ENCODE measurements at places on chromosomes 2 and 18.

- no peak for DNase-seq
Observed at GRCh38 chr2:176647325-176648165, 378.3 kb downstream of the MTX2 start.

- DNase-seq = no peak
Observed at GRCh38 chr2:65361623-65362022, 70.8 kb downstream of the SPRED2 start.

DNA sequence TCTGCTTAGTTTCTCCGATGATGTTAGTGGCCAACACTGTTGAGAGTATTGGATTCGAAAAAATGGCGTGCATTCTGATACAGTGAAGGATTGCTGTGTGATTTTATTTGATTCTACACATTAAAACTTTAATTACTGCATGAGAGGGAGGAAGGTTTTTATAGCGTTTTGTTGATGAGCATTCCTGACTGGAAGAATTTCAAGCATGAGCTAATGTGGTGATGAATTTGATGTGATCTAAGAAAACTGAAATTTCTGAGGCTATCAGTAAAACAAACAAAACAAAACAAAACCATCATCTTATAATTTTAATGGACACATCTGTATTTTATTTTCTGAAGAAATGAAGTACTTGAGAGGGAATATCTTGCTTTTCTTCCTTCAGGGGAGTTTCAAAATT is 59.6 kb downstream of the ITGB6 start:
- no peak for DNase-seq

DNA sequence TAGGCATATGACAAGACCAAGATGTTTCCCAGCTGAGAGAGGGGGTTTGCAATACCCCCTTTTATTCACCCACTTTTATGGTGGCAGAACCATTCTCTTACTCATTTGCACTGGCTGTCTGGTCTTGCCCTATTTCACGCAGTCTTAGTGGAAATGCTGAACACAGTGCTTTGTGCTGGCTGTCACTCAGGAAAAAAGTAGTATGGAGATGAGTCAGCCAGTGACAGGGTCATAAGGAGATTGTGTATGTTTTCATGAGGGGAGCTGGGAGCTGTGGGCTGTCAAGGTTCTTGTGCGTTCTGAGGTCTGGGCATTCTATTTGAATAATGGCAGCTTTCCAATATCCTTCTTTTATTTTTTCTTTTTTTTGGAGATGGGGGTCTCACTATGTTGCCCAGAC is 10.9 kb upstream of the CNRIP1 start:
- no peak for DNase-seq

DNA sequence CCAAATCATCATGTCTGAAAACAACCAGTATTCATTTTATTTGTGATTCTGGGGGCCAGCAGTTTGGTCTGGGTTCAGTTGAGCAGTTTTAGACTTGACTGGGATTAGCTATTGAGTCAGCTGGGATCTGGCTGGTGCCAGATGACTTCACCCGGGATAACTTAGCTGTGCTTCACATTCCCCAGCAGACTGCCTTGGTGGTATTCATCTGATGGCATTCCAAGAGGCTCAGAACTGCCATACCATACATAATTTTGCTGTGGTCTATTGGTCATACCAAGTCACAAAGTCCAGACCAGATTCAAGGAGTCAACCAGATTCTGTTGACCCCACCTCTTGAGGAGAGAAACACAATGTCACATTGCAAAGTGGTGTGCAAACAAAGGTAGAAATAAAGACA is 7.8 kb upstream of the FSHR start:
- DNase-seq = no peak

DNA sequence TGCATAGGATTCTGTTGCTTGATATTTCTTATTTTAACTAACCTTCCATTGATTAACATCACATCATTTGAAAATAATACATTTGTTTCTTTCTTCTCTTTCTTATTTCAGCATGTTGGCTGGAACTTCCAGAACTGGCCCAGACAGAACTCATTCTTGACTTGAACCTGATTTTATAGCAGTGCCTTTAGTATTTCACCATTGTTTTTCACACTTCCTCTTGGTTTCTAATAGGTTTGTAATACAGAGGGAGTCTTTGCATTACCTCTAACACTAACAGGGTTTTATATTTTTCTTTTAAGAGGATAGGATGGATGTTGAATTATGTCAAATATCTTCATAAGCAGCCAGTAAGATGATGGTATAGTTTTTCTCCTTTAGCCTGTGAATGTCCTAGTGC is 39.2 kb downstream of the SEMA4F start:
- DNase-seq = no peak

DNA sequence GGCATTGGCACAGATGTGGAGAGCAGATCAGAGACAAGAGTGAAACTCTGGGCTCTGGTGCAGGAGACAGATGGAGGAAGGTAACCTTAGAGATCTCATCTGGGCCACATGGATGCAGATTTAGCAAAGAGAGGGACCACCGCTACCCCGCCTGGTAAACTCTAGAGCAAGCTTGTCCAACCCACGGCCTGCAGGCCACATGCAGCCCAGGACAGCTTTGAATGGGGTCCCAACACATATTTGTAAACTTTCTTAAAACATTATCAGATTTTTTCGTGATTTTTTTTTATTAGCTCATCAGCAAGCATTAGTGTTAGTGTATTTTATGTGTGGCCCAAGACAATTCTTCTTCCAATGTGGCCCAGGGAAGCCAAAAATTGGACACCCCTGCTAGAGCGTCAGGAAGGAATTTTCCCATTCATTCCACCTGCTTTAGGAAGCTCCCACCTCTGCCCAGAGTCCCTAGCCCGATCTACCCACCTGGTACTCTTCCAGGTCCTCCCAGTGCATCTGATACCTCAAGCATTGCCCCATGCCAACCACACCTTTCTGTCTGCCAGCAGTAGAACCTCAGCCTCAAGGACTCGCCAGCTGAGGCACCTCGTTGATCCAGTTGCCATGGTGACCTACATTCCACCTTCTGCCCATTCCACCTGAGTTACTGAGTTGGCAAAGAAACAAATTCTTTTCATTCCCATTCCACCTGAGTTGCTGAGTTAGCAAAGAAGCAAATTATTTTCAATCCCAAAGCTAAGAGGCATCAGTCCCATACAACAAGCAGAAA is at the start of gene CIB4:
Gene CIB4 (minus strand): TSS at position 586 of the 784 bp plus-strand sequence. CDS start 52 bp downstream, at position 534.
- DNase-seq = no peak

- DNase-seq = no peak
Observed at GRCh38 chr18:59233017-59233410, 13.1 kb downstream of the GRP start.

DNA sequence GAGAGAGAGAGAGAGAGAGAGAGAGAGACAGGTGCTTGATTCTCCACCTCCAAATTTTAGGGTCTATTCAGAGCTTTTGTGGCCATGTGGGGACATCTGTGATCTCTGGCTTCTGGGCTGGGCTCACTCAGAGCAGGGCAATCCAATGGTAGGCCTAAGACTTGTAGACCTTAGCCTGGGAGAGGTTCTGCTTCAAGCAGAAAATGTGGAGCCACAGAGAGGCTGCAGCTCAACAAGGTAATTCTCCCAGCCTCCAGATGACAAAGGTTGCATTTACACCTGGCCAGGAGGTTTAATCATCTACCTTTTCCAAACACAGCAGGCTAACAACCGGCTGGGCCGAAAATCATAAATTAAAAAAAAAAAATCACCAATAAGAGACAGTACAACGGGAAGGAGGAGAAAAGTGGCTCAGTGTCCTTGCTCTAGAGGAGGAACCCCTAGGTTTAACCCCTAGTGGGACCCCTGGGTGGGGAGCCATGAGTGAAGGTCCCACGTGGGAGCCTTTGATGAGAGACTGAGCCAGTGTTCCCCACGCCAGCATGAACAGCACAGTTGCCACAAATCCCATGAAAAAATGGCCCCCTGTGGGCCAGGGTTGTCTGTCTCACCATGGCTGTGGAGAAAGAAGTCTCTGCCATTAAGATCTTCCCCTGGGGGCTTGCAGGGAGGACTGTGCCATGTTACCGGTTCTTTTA is 124.0 kb upstream of the GATA6 start:
- DNase-seq = no peak

GRCh38 chr2:60347781-60348180 is 205.7 kb downstream of the BCL11A start:
- no peak for DNase-seq

DNA sequence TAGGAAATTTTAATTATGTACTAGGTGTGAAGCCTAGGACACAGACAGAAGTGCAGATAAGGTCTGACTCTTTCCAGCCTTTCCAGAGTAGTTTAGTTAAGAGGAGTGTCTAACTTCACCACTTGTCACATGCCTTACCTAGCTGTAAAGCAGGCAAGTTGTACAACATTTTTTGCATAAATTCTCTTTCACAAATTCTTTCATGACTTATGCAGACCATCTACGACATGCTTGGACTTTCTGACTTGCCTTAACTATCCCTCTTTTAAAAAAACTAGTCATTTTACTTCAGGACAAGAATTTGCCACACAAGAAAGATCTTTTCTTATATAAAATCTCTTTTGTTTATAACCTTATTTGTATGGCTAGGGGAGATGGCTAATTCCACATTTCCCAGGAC is 1273.6 kb upstream of the SLC39A10 start:
- no peak for DNase-seq

DNA sequence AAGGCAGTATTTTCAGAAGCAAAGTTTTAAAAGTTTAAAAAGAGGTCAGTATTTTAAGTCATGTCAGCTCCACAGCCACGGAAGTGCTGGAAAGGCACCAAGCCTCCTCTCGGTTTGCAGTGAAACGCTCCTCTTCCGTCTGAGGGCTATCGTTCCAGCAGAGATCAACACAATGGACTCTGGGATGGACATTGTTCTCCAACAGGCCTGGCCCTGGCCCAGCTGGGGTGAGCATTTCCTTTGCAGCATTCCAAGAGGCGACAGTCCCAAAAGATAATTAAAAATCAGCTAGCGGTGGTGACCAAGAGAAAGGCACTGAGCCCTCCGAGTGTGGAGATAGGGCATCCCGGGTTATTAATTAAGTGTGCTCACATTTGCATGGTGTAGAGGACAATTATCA is 95.9 kb upstream of the LCLAT1 start:
- no peak for DNase-seq

DNA sequence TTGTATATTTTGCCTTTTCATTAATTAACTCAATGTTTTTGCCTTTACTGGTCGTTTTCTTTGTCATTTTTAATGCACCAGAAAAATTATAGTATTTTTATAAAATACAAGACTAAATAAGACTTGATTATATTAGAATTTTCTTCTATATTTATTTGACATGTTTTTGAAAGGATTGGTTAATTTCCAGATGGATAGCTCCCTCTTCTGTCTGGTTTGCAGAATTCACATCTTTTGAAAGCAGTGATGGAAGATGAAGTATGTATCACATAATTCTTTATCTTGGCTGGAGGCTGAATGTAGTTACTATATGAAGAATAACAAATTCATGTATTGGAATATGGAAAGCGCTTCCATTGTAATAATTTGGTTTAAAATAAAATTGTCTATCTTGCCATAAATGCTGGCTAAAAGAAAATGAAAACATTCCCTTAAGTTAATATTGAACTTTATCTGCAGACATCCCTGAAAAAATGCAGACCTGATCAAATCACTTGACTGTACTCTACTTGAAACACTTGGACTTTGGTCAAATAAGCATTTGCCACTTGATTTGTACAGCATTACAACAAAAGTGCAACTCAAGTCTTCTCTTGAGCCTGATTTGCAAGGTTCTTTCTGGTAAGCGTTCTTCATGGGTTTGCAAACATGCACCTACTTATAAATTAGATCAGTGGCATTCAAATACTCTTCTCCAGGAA is 86.3 kb upstream of the EFEMP1 start:
- peak; percentile 27 for DNase-seq

GRCh38 chr2:113709022-113709421 is 47.4 kb downstream of the SLC35F5 start:
- DNase-seq = no peak
